Astrocyte of the spinal cord (primary cell): ENCODE measurements at places on chromosomes 2 and 18.

- peak; percentile 79 for DNase-seq
Measured at GRCh38 chr2:86280191-86280667, 57.2 kb downstream of the REEP1 start.

GRCh38 chr2:42895791-42896135 is 103.4 kb upstream of the HAAO start:
- no peak for DNase-seq

- no peak for DNase-seq
Measured at GRCh38 chr2:20629181-20629580, 21.7 kb downstream of the HS1BP3 start.

- no peak for DNase-seq
Measured at GRCh38 chr2:55493220-55493619, 26.3 kb upstream of the CFAP36 start.

DNA sequence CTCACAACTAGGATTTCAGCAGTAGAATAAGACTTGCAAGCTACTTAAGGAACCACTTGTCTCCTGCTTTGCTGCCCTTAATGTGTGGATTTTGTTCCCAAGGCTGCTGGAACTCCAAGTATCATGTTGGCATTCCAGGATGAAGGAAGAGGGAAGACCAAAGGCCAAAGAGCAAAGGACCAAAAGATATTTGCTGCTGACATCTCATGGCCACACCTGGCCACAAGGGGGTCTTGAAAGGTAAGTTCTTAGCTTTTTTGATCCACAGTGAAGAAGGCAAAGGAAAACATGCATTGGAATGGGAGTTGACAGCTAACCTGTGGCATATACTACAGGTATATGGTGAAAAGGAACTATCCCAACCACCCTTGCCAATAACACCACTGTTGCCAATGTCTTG is 3.9 kb upstream of the MATN3 start:
- no peak for DNase-seq
